SHP77 (cell line): ENCODE measurements at places on chromosomes 6 and 20.

GRCh38 chr6:93678841-93679454 lies 259.6 kb upstream of the EPHA7 start:
- DNase-seq: no peak

DNA sequence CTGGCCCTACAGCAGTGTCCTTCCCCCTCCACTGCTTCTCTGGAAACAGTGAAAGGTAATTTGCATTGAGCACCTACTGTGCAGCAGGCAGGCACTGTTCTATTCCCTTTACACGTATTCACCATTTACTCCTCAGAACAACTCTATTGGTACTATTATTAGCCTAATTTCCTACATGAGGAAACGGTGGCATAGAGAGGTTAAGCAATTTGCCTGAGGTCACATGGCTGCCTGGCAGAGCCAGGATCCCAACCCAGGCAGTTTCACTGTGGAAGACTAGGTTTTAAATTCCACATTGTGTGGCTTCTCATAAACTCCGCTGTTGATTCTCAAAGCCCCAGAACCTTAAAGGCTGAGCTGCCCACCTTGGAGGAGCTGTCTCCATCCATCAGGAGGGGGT lies 72.7 kb downstream of the CLIC5 start:
- DNase-seq: no peak

DNA sequence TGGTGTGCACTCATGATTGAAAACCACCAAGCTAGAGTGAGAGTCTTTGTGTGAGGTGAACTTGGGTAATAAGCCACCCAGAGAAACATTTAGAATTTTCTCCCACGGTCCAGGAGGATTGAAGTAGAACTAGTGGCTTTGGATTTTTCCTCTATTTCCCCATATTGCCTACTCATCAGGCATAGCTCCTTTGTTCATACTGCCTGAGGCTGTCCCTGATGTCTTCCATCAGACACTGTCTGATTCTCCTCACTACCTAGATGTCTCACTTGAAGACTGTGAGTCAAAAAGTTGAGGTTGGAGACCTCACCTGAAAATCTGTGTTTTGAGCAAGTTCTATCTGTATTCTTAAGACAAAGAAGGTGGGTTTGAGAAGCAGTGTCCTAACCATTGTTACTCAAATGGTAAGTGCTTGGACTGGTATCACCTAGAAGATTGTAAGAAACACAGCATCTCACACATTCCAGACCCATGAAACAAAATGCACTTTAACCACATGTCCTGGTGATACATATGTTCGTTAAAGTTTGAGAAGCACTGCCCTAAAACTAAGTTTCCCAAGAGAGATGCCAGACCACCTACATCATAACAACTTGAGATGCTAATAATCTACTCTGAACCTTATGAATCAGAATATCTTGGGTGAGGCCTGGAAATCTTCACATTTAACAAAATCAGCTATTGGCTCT lies 523.4 kb upstream of the BTBD3 start:
- DNase-seq: no peak

DNA sequence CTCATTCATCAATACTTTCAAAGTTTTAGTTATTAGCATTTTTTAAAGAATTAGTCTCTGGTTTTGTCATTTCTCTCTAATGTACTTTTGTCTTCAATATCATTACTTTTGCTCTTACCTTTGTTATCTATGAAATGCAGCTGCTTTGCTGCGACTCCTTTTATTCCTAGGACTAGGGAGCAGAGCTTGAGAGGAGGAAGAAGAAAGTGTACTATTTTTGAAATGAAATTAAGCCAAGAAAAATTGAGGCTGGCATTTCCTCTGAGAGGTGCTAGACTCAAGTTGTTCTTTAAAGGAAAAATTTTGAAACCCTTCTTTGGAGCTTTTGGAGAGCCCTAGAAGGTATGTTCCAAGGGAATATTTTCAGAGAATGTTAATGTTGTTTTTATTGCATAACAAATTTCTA lies 48.3 kb upstream of the MRAP2 start:
- DNase-seq: no peak

- peak; percentile 9 for DNase-seq
These were observed 31.7 kb downstream of the SAMHD1 start for GRCh38 chr20:36919715-36920333.
